ENCODE measurements at places on chromosomes 2 and 18.

GRCh38 chr18:32048507-32049091 is 30.0 kb downstream of the RNF125 start:
- DNase-seq: peak; percentile 51

DNA sequence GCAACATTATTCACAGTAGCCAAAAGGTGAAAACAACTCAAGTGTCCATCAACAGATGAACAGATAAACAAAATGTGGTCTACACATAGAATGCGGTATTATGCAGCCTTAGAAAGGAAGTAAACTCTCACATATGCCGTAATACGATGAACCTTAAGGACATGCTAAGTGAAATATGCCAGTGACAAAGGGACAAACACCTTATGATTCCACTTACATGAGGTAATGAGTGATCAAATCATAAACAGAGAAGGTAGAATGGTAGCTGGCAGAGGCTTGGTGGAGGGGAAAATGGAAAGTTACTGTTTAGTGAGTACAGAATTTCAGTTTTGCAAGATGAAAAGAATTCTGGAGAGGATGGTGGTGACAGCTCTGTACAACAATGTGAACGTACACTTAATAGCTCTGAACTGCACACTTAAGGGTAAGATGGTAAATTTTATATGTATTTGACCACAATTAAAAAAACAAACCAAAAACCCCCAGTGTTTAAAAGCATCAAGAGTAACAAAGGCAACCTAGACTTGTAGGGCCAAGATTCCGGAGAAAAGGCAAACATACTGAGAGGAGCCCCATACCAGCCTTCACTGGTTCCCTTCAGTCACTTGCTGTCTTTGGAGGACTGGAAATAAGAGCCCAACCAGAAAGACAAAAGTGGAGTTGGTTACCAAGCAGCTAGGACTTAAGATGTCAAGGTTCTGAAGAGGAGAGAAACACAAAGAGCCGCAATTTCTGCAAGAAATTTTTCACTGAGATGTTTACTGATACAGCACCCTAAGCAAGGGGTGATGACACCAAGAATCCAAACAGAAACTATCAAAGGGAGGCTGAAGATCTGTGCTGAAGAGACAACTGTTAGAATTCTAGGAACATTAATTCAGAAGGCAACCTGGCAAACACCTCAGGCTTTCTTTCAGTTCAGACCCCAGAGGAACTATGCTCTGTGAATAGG is 61.3 kb downstream of the CUL3 start:
- DNase-seq: no peak

GRCh38 chr2:22035361-22035830 is 911.6 kb downstream of the TDRD15 start:
- DNase-seq: no peak

DNA sequence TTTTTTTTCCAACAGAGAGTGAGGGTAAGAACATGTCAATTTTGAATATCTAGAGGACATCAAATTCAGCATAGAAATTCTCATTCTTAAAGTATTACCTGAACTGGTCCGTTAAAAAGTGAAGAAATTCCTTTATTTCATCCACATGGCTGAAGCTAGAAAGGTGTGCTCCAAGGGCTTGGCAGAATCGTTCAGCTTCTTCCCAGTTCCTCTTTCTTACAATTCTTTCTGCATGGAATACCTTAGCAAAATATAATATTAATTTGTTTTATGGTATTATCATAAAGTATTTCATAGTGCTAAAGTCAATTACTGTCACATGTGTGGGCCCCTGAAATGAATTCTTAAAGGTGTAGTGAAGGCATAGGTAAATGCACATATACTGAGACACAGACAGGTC is 74.3 kb upstream of the CD302 start:
- no peak for DNase-seq

- no peak for DNase-seq
These were observed 29.2 kb downstream of the PARD3B start for GRCh38 chr2:204574486-204574885.

DNA sequence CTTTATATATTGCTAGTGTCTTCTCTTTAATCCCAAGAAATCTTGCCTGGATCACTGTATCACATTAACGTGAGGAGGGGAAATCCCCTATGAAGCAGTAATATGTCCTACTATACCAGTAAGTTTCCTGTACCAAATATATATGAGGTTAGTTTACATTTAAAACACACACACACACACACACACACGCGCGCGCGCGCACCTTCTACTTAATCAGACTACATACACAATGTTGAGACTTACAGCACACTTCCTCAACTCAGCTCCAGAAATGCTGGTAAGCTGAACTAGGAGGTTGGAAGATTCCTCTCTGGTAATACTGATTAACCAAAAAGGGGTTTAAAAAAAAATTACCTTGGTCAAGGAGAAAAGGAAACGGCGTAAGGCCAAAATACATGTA is 49.3 kb downstream of the USP34 start:
- DNase-seq: no peak

GRCh38 chr2:46615986-46616485 is 136.7 kb downstream of the TMEM247 start:
- DNase-seq: no peak

DNA sequence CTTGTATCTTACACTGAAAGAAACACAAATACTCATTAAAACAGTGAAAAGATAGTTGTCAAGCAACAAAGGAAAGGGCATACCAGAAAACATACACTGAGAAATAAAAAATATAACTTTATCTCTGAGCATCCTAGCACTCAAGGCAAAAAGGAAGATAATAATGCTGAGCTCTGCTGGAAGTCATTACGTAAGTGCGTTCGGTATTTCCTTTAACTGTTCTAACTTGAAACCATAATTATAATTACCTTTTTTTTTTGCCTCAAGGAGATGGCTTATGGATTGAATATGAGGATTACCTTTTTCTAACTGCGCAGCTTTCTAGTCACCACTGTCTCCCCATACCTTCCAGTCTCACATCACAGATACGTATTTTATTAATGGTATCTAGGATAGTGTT is 308.1 kb downstream of the GBX2 start:
- no peak for DNase-seq

DNA sequence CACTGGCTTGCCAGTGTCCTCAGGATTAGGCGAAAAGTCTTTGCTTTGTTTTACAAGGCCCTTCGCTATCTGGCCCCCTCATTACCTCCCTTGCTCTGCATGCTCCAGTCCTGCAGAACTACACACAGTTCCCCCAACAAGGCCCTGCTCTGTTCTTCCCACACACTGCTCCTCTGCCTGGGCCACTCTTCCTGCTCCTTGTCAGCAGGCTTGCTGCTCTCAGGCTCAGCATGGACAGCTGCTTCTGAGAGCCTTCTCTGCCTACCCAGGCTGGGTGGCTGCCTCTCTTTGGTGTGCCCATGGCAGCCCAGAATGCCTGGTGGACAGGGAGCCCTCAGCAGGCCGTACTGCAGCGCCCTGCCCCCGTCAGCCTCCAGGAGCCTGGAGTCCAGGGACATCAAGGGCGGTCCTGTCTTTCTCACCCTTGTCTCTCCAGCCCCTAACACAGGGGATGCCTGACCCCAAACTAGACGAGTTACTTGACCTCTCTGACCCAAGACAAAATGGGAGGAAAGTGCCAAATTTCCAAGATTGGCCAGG is 111.1 kb downstream of the MSH2 start:
- DNase-seq: no peak

DNA sequence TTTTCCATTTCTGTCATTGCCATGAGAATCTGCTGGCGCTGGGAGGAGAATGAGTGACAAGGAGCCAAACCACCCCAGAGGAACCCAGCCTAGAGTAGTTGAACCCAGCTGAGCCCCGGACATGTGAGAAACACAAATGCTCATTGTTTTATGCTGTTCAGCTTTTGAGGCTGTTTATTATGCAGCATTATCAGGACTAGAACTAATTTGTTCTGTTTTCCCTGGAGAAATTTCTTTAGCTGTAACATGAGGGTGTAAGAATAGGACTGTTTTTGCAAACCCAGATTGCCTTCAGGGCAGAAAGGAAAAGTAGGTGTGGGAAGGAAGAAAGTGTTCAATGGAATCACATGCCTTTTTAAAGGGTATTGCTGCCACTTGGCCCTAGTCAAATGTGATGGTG is 28.5 kb upstream of the DOCK10 start:
- no peak for DNase-seq

DNA sequence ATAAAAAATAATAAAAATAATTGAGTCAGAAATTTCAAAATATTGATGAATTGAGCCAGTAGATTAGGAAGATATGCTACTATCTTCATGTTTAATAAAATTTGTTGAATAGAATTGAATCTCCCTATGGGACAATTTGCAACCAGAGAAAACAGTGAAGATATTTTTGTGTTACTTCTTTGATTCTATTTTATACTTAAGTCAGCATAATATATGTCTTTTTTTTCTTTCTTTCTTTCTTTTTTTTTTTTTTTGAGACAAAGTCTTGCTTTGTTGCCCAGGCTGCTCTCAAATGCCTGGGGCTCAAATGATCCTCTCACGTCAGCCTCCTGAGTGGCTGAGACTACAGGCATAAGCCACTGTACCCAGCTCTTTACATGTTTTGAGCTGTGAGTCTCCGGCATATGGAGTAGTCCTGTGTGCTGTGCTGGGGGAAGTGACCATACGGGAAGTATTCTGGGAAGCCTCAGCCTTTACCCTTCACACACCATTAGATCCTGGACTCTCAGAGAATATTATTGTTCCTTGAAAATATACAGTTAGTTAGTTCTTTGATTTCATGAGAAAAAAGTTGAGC is 13.8 kb upstream of the IAH1 start:
- no peak for DNase-seq

DNA sequence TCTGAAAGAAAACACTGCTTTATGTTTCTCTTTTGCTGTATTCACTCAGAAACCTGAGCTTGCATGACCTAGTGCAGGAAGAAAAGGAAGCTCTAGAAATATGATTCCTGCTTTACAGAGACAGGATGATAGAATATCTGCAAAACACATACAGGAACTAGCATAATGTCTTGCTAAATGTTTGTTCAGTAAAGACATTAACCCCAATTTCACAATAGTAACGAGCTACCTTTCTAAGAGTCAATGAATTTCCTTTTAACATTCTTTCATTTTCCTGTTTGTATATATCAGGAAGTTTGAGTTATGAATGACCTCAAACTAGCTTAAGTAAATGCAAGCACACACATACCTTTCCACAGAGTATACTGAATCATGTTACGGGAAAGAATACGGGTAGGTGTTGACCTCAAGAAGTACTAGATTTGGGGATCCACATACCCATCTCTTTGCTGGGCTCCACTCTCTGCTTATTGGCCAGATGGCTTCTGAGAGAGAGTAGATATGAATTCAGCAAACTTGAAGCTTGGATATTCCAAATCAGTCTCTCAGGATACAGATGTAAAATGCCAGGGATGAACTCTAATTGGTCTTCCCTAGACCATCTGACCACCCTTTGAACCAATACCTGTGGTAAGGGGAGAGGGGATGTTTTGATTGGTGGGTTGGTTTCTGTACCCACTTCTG is 18.2 kb upstream of the ACSL3 start:
- DNase-seq: no peak

- no peak for DNase-seq
These were observed 17.2 kb upstream of the COL3A1 start for GRCh38 chr2:188956961-188957360.

DNA sequence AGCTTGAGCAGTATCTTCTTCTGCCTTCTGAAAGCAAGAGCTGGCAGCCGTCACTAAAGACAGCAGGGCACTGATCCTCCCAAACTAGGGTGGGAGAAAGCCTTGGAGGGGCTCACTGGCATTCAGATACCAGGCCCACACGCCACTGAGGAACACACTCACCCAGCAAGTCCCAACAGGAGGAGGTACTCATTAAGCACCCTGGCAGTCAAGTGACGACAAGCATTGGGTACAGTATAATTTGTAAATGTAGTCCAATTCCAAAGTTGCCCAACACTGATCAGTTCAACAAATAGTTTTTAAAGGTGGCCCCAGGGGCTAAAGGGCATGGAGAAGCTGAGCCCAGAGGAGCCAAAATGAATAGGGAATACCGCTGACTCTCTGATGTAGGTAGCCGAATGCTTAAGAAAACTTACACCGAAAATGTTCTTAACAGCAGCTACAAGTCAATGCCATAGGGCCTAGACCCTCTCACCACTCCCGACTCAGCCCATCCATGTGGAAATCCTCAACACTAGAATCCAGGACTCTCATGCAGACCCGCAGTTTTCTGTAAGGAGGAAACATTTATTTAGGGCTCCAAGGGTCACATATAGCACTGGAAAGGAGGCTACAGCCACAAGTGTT is 9.9 kb downstream of the LIMS2 start:
- no peak for DNase-seq

DNA sequence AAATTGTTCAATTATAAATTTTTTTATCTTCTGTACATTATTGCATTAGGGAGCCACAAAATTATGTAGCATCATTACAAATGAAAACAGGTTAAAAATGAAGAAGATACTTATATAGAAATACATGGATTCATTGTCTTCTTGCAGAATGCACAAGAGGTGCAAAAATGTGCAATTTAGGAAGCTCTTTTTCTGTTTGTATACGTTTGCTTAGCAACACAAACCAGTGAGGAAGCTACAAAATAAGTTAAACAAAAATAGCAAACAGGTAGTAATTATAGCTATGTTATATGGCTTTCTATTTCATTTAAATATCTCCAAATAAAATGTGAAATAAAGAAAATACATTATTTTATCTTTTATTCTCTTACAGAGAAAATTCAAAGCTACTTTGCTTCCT is 177.6 kb upstream of the SESTD1 start:
- DNase-seq: no peak

DNA sequence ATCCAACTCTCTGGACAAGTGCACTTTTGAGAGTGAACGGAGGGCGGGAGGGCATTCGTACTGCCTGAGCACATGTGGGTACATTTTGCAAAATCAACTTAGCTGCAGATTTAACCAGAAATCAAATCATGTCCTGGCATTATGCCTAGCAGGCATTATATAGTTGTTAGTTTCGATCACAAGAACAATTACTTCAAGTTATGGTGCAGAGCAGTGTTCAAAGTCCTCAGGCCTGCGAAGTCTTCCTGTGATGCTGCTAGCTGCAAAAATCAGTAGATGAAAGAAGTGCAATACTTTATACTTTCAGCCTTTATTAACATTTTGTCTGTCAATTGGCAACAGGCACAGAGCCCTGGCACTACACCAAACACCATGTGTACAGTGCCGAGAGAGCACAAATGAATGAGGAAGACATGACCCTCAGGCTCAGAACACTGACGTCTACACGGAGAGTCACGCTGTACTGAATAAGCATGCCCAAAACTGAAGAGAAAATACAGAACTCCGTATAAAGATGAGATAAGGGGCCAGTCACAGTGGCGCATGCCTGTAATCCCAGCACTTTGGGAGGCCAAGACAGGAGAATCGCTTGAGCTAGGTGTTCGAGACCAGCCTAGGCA is 92.1 kb upstream of the CREB1 start:
- no peak for DNase-seq

DNA sequence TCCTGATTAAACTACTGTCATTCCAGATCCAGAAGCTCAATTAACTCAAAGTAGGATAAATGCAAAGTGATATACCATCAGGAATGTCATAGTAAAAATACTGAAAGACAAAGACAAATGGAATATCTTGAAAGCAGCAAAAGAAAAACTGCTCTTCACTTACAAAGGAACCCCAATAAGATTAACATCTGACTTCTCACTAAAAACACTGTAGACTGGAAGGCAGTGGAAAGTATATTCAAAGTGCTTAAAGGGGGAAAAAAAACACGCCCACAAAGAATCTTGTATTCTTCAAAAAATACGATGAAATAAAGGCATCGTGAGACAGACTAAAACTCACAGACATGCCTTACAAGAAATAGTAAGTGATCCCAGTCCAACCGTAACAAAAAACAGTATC is 195.7 kb downstream of the DOK6 start:
- DNase-seq: no peak

GRCh38 chr2:231781798-231782726 is 980 bp upstream of the PDE6D start:
- no peak for DNase-seq

GRCh38 chr2:23383100-23383499 is 1.9 kb upstream of the KLHL29 start:
- DNase-seq: no peak

Measured in aorta (tissue), 5 donors.